ENCODE measurements at places on chromosomes 4 and X. TPM values are rescaled to one million over a fixed set of nuclear protein-coding genes. Genes with fewer than 3 reads are reported as not detected.

DNA sequence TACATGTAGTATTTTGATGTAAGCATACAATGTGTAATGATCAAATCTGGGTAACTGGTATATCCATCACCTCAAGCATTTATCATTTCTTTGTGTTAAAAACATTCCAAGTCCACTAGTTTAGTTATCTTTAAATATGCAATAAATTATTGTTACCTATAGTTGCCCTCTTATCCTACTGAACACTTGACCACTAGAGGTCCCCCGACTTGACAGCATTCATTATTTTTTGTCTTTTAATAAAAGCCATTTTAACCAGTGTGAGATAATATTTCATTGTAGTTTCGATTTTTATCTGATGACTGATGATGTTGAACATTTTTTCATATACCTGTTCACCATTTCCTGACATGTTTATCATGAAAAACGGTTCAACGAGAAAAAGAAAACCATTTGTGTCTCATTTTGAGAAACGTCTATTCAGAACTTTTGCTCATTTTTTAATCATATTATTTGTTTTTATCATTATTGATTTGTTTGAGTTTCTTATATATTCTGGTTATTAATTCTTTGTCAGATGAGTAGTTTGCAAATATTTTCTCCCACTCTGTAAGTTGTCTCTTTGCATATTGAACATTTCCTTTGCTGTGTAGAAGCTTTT lies 199.0 kb upstream of the CXXC4 start:
- H3K4me1 ChIP-seq = peaks cover 4% of the 10 kb centered on the region
- H3K36me3 ChIP-seq = no peaks in the 10 kb centered on the region
- H3K27ac ChIP-seq = no peak overlapping the region
- no peak for DNase-seq

DNA sequence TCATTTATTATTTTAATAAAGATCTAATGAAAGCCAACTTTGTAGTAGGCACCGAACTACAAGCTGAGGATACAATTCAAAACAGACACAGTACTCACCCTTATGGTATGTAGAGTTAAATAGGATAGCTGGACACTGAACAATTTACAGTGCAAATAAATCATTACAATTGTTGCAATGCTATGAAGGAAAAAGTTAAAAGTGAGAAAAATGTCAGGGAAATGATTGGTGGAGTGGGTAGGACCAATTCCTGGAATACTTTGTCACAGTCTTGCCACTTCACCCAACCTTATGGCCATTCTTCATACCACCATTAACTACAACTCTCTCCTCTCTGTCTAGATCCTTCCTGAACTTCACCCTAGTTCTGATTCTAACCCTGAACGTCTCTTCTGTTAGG lies 70.1 kb upstream of the CCSER1 start:
- no peaks in the 10 kb centered on the region for H3K36me3 ChIP-seq
- no peak overlapping the region for H3K27ac ChIP-seq
- H3K4me1 ChIP-seq = peaks cover 9% of the 10 kb centered on the region
- H3K4me3 ChIP-seq = no peak overlapping the region

Gene ANKRD50
- total RNA-seq = 73.1 TPM

Gene PABPC4L
- 14.8 TPM for total RNA-seq

Gene DCAF4L1
- total RNA-seq = not detected

- H3K4me3 ChIP-seq = no peak overlapping the region
- no peak overlapping the region for H3K27ac ChIP-seq
- no peak for DNase-seq
- peaks cover 11% of the 10 kb centered on the region for H3K4me1 ChIP-seq
- no peaks in the 10 kb centered on the region for H3K27me3 ChIP-seq
- no peaks in the 10 kb centered on the region for H3K36me3 ChIP-seq
Measured at GRCh38 chrX:111857534-111858060, 18.4 kb upstream of the TRPC5OS start.

Gene DMRTC1B
- total RNA-seq = 6.1 TPM

DNA sequence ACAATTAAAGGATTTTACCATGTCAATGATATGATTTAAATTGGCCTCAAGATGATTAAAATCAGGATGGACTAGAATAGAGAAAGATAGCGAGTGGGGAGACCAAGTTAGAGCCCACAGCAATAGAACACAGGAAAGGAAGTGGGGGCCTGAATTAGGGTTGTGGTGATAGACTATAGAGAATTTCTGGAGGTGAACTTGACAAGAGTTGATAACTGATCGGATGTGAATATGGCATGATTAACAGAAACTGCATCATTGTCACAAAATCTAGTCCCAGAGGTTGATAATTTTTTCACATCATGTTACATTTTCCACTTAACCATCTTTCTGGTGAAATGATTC lies 26.3 kb upstream of the TRPC3 start:
- no peaks in the 10 kb centered on the region for H3K36me3 ChIP-seq
- H3K27me3 ChIP-seq = peaks cover 27% of the 10 kb centered on the region
- H3K27ac ChIP-seq = no peak overlapping the region
- H3K4me3 ChIP-seq = no peak overlapping the region

GRCh38 chrX:28659269-28659668 lies 72.0 kb downstream of the IL1RAPL1 start:
- H3K27me3 ChIP-seq = no peaks in the 10 kb centered on the region
- DNase-seq = no peak
- peaks cover 20% of the 10 kb centered on the region for H3K36me3 ChIP-seq
- no peak overlapping the region for H3K4me3 ChIP-seq
- H3K27ac ChIP-seq = no peak overlapping the region

DNA sequence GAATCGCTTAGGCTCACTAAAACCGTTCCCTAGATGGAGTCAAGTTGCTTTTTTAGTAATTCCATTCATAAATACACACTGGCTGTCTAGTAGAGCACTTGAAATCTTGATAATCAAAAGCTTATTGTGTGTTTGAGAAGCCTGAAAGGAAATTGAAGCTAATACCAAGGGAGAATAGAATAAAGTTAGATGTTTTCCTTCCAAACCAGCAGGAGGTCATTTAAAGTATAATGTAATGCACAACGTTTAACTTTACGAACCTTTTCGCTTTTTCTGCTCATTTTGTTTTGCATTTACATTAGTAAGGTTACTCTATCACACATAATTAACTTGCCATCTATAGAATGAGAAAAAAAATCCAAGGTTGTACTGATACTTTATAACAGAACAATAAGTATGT lies 440.9 kb downstream of the NKX6-1 start:
- H3K27ac ChIP-seq = no peak overlapping the region
- no peak overlapping the region for H3K4me3 ChIP-seq

DNA sequence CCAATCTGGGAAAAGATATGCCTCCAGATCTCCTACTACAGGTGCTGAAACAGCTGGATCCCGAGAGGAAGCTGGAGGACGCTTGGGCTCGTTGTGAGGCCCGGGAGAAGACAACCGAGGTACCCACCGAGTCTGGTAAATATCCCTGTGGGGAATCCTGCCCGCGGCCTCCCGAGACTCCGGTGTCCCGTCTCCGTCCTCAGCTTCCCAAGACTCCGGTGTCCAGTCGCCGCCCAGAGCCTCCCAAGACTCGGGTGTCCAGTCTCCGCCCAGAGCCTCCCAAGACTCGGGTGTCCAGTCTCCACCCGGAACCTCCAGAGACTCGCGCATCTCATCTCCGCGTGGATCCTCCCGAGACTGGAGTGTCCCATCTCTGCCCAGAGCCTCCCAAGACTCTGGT lies 639 bp downstream of the FAM47B start:
- H3K27me3 ChIP-seq = no peaks in the 10 kb centered on the region
- no peak overlapping the region for H3K4me3 ChIP-seq
- no peak for DNase-seq
- H3K27ac ChIP-seq = no peak overlapping the region

DNA sequence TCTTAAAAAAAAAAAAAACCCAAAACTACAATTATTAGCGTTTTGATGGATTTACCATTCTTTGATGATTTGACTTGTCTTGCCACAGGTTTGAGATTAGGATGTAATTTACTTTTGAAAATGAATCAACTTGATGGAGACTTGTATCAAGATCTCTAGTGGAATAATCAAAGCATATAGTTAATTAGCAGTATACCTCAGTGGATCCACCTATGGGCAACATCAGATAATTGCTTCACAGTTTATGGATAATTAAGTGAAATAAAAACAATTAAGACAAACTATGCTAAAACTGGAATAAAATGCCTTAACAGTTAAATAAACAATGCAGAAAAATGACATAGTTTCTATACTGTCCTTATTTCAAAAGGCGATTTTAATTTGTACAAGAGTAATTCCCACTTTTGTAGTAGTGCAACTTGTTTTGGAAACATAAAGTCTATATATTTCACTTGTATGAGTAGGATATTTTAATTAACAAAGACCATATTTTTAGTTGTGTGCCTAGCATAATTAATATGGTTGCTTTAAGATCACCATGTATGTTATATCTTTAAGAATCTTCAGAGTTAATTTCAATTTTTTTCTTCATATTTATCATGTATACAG lies 4.2 kb downstream of the CPEB2 start:
- peaks cover 11% of the 10 kb centered on the region for H3K27me3 ChIP-seq
- no peak for DNase-seq
- H3K36me3 ChIP-seq = no peaks in the 10 kb centered on the region
- H3K4me3 ChIP-seq = no peak overlapping the region

Gene RASL11B
- total RNA-seq = 22.7 TPM

Gene BGN
- 121 TPM for total RNA-seq

Measured in mesothelial cell of epicardium (in vitro differentiated cells).